CD8-positive, alpha-beta memory T cell (primary cell): ENCODE measurements at places on chromosomes 11 and 22.

DNA sequence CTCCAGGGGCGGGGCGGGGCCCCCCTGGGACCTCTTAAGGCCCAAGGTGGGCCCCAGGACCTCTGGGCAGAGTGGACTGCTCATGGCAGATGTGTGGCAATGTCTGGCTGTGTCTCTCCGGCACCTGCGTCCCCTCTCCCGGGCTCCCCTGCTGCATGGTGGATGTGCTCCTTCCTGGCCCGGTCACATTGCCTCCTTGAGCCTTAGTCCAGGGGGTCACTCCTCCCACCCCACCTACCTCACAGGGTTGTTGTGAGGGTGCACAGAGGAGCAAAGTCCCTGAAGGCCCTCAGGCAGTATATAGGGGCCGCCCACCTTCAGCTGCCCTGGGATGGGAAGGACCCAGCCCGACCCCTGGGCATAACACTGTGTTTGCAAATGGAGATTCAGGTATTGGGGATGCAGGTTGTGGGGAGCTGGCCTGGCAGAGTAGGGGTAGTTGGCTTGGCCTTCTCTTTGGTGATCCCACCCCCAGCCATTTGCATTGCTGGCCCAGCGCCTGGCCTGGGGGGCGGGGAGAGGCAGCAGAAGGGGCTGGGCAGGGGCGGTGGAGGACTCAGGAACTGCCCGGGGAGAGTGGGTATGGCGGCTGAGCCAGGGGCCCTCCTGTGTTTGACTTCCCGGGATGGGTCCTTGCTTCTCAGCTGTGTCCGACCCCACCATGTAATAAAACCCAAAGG, 11.3 kb downstream of the KCTD17 start:
- no peak overlapping the region for H3K27ac ChIP-seq
- DNase-seq = no peak
- H3K36me3 ChIP-seq = no peaks in the 10 kb centered on the region
- H3K27me3 ChIP-seq = no peaks in the 10 kb centered on the region
- H3K4me3 ChIP-seq = no peak overlapping the region

- no peak overlapping the region for H3K4me3 ChIP-seq
- no peaks in the 10 kb centered on the region for H3K27me3 ChIP-seq
- H3K27ac ChIP-seq = no peak overlapping the region
- no peak for DNase-seq
Measured at GRCh38 chr11:1744137-1744886, 6.1 kb downstream of the IFITM10 start.

DNA sequence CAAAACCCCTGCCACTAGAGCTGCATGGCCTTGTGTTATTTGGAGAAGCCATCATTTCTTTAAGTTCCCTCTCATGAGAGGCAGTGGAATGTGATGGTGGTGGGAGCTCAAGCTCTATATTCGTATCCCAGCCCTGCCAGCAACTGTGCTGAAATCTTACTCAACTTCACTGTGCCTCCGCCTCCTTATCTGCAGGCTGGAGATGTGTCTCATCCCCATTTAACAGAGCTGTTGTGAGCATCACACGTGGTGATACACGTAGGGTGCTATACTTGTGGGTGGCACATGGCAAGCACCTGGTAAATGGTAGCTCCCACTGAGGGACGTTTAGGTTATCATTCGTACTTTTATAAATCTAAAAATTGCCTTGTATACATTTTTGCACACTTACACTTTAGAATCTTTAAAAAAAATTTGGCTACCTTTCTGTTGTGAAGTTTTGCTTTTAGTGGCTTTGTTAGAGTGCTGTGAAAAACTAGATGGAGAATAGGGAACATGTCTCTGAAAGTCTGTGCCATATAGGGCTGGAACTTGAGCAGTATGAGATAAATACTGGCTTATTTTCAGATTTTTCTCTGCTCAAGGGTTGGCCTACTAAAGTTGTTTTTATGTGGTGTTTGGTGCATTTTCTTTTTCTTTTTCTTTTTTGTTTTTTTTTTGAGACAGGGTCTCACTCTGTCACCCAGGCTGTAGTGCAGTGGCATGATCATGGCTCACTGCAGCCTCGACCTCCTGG, 23.2 kb downstream of the TNRC6B start:
- H3K4me1 ChIP-seq = peaks cover 70% of the 10 kb centered on the region
- H3K36me3 ChIP-seq = no peaks in the 10 kb centered on the region
- H3K27ac ChIP-seq = no peak overlapping the region
- no peaks in the 10 kb centered on the region for H3K27me3 ChIP-seq
- no peak for DNase-seq
- no peak overlapping the region for H3K4me3 ChIP-seq

DNA sequence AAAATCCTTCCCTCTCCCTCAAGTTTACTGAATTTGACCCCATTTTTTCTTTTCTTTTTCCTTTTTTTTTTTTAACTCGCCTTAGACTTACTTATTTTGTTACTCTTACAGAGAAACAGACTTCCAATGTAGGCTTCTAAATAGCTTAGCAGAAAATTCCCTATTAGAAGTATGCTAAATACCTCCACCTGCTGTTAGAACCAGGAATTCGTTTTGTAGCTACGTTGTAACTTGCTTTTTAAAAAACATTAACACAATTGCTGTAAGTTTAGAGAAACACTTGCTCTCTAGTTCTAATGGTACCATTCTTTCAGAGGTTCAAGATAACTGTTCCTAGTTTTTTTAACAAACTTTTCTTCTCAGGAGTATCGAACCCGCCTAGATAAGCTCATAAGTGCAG, 324.2 kb downstream of the DCDC1 start:
- no peak for DNase-seq
- no peak overlapping the region for H3K27ac ChIP-seq
- H3K27me3 ChIP-seq = no peaks in the 10 kb centered on the region
- H3K4me3 ChIP-seq = no peak overlapping the region
